SK-N-MC (cell line): ENCODE measurements at places on chromosomes 16 and 17.

- DNase-seq = no peak
Observed at GRCh38 chr16:30874244-30874820, 19.5 kb downstream of the BCL7C start.

DNA sequence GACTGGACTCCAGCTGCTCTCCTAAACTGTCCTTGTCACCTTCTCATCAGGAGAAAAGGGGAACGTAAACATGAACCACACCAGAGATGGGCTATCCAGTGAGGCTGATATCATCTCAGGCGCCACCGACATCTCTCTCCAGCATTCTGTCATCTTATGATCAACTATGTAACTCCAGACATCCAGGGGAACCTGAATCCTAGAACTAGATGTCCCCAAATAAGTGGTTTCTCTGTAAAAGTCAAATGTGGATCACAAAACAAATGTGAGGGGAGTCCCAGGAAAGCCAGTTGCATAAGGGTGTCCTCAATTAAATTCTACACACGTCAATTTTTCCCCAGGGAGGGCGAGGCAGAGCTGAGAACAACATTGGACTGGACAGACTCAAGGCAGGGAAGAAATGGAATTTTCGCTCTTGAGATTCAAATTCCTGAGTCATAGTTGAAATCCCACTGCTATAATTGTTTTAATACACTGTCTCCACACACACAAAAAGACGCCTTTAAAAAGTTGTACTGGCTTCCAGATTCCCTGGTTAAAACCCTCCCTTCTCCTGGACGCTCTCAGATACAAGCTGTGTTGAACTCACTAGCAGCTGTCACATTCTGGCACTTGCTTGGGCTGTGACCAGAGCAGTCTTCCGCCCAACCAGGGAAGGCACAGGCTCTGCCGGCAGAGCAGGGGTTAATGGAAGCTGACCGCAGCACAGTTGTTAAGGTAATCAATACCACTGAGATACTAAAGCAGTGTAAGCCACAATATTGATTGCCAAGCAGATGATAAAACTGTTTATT lies 62.6 kb downstream of the ZFHX3 start:
- no peak for DNase-seq

GRCh38 chr17:10557422-10557821 lies 8.0 kb upstream of the MYH2 start:
- DNase-seq = no peak

- no peak for DNase-seq
Observed at GRCh38 chr16:46918905-46919792, 35.0 kb downstream of the GPT2 start.
